Stimulated activated CD8-positive, alpha-beta memory T cell treated with anti-CD3 and anti-CD28 coated beads, Interleukin-15, amount 100 ng/mL, for 4 hours (primary cell): ENCODE measurements at places on chromosomes 5 and 9.

DNA sequence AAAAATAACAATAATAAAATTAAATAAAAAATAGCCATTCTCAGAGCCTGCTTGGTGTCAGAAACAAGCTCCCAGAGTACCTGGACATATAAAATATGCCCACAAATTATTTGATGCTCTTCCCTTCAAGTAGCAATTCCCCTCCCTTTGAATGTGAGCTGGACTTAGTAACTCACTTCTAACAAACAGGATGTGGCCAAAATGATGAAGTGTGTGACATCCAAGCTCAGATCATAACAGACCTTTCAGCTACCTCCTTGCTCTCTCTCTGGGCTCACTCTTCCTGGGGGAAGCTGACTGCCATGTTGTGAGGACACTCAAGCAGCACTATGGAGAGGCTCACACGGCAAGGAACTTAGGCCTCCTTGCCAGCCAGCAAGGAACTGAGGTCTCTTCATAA, 69.0 kb downstream of the SPRY4 start:
- no peak for DNase-seq

DNA sequence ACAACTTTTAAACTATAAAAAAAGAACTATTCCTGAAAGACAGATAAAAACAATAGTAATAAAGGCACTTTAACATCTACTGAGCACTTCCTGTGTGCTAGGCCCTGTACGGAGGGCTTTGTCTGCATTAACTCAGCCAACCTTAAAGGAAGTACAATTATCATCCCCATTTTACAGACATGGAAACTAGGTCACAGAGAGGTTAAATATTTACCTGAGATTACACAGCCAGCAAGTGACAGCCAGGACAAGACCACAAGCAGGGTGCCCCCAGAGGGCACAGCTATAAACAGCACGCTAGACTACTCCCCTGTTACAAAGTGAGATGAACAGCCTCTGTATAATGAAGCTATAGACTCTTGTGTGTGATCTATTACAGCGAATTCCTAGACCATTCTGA, 25.5 kb downstream of the DDX31 start:
- DNase-seq: no peak

DNA sequence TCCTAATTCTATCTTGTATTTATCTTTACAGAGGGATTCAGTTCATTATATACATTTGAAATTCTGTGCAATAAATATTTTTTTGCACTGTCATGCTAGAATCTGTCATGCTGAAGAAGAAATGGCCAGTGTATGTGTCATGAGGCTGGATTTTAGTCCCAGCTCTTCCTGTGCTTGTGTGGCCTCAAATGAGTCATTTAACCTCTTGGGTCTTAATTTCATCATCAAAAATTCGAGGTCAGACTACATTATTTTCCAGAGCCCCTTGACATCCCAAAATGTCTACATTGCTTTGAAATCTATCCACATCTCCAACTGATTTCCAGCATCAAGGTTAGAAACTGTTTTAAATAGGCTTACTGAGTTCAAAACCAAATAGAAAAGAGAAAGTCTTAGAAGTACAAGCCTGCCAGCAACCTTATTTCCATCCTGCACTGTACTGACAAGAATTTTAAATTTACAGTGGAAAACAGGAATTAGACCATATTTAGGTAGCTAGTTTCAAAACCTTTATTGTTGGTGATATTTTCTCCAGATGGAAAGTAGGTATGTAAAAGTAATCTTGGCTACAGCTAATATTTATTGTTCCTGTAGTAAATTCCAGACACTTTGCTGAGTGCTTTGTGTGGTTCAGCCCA, 96.7 kb upstream of the MAMDC2 start:
- DNase-seq: no peak

DNA sequence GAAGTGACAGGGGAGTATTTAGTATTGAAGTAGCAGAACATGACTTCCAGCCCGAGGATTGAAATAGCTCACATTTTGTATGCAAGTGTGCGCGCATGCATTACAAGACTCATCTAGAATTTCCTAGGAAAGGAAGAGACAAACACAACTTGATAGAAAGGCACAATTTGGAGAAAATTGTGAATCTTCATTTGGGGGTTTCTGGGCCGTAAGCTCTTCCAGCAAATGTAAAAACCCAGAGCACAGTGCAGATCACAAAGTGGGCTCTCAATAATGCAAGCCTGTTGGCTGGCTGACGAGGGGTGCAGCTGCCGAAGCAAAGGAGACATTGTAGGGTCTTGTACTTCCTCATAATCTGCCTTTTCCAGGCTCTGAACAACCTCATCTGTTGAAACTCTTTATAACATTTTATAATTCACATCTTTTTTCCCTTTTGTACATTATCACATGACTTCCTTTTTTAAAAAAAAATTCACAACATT, 109.0 kb downstream of the BAAT start:
- DNase-seq: no peak

DNA sequence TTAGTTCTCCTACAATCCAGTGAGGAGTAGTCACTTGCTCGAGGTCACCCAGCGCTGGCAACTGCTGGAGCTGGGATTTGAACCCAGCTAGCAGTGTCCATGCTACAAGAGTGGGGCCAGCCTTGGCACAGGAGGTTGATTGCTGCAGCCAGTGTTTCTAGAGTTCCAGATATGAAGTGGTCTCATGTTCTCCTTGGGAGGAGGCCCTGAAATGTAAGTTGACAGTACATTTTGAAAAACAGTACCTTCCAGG, 802 bp downstream of the CCDC107 start:
- DNase-seq: no peak

- DNase-seq: no peak
Observed at GRCh38 chr5:5678909-5679308, 256.4 kb downstream of the ICE1 start.

GRCh38 chr9:80158131-80158530, 586.4 kb downstream of the TLE4 start:
- DNase-seq: no peak

- DNase-seq: no peak
Observed at GRCh38 chr9:95605816-95606488, 89.2 kb upstream of the PTCH1 start.

GRCh38 chr9:112262577-112262976, 70.8 kb downstream of the PTBP3 start:
- DNase-seq: no peak

GRCh38 chr5:154995679-154996078, 17.9 kb upstream of the KIF4B start:
- DNase-seq: no peak

DNA sequence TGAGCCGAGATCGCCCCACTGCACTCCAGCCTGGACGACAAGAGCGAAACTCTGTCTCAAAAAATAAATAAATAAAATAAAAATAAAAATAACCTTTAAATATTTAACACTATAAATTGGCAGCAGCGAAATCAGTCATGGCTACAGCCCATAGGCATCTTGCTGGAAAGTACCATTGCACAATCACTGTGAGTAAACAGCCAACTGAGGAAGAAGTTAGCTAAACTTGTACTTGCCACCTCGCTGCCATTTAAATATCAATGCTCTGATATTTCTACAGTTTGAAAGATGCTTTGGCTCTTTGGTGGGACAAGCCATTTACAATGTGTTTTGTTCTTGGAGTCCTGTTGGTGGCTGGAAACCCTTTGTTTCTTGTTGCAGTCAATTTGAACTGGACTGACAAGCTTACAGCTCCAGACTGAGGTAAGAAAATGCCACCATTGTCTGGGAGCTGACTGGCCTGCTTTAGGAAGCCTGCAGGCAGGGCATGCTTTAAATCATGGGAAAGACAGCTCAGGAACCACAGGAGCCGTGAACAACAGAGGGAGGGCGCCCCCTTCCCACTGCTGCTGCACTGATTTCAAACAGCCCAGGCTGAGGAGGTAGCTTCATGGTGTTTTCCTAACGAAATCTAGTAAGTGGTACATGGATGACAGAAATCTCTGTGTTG, 322.8 kb upstream of the RFX3 start:
- DNase-seq: no peak
